CD4-positive, alpha-beta T cell treated with Interferon gamma for 1 hour (primary cell): ENCODE measurements at places on chromosomes 3 and 15.

GRCh38 chr3:66444146-66444644, 56.6 kb downstream of the LRIG1 start:
- DNase-seq, result no peak

DNA sequence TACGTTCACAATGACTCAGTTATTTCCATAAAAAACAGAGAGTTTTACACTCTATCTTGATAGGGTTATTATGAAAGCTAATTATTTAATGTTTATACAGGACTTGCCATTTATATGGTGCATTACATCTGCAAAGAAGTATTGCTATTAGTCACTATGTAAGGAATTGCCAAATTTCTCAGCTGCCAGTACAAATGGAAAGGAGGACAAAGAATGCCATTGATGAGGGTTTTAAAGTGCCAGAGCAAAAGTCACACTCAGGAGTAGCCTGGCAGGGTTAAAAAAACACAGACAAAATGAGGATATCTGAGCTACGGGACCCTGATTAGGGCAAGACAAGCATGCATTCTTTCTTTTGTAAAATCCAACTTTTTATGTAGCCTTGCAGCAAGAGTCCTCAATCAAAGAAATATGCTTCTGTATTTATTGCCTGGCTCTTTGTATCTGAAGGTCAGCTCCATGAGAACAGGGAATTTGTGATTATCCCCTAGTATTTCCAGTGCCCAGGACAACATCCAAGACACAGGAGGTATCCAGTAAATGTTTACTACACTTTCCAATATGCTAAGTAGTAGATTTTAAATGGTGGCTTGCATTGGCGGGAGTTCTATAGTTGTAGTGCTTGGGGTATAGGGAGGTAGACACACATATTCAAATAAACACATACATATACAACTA, 1013.6 kb downstream of the ROBO1 start:
- no peak for DNase-seq

DNA sequence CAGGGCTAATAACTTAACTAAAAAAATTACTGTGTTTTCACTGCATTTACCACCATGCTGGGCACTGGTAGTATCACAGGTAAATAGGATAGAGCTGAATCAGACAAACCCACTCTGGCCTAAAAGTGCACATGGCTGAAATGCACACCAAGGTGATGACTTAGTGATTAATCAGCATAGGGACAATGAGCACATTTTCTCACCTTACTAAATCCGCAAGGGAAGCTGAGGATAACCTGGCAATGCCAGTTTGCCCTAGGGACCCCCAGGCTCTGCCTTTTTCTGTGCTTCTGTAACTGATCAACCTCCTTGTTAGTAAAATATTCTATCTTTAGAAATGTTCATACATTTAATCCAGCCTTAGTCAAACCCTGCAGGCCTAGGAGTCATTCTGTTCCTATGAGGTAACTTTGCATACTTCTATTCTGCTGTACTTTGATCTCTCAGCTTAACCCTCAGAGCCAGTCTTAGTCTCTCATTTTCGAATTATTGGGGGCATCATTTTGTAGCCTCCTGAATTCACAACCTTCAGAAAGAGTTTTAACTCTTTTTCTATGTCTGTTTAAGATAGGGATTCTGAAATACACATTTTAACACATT, 562.9 kb upstream of the KCNMB2 start:
- no peak for DNase-seq

GRCh38 chr3:132660811-132661070, 612 bp downstream of the UBA5 start:
- no peak for DNase-seq

- no peak for DNase-seq
Observed at GRCh38 chr15:57892181-57892580, 173.3 kb downstream of the ALDH1A2 start.

- DNase-seq, result no peak
Observed at GRCh38 chr3:108822123-108822897, at the start of gene TRAT1. TSS of gene TRAT1 (plus strand) at chr3:108822786. CDS start at chr3:108822928, 142 bp downstream.

- DNase-seq, result peak; percentile 71
Observed at GRCh38 chr15:67175643-67176071, 78.8 kb downstream of the AAGAB start.

DNA sequence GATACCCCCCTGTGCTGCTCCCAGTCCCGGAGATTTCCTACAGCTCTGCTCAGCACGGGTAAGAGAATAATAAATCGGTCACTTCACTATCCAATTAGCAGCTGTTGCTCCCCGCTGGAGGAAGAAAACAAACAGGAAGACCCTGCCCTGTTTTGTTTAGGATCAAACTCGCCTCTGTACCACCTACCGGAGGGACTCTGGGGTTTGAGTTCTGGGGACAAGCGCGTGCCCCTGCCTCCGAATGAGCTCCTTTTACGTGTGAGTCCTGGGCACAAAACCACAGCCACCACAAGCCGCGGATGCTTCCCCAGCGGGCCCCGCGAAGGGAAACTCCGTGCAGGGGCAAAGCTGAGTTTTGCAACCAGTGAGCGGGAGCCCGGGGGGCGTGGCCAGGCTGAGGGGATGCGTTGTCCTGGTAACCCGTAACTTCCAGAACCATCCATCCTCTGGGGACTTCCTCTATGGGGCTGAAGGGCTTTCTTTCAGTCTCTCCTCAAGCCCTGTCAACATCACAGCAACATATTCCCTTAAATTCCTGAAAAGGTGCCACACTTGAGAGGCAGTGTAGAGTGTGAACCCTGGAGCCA, 315.7 kb upstream of the PROK2 start:
- DNase-seq, result peak; percentile 96

- no peak for DNase-seq
Observed at GRCh38 chr3:77699125-77699691, 659.3 kb downstream of the ROBO2 start.

DNA sequence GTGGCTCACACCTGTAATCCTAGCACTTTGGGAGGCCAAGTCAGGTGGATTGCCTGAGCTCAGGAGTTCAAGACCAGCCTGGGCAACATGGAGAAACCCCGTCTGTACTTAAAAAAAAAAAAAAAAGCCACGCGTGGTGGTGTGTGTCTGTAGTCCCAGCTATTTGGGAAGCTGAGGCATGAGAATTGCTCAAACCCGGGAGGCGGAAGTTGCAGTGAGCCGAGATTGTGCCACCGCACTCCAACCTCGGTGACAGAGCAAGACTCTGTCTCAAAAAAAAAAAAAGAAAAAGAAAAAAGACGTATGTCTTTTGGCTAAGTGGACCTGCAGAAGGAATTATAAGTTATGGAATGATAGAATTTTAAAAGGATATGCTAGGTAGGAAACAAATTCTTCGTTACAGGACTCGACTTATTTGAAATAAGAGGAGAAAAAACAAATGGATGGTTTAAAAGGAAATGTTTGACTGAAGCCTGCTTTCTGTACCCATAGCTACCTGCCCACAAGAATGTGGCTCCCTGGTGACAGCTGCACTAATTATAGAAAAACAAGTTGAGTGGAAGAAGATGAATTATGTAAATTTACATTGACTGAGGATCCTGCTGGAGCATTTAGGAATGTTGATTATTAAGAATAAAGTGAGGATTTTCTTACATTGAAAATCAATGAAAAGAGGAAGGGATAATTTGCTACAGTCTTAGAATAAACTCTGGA, 36.0 kb upstream of the SKIL start:
- no peak for DNase-seq

DNA sequence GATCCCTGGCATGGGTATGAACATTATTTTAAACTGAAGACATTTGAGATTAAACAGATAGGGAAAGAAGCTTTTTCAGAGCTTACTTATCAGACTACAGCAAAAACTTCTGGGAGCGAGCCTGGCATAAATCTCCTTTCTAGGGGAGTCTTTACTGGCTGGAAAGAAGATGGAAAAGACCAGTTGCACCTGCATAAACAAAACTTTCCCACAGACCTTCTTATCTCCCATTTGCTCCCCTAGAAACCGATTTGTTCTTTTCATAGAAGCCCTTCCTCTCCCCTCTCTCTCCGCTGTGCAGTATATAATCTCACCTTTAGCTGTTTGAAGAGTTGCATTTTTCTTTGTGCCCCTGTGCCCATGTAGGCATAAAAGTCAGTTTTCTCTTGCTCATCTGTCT, 93.2 kb downstream of the CHRNA7 start:
- DNase-seq, result no peak

- DNase-seq, result no peak
Observed at GRCh38 chr3:16060358-16060852, 114.1 kb upstream of the GALNT15 start.

DNA sequence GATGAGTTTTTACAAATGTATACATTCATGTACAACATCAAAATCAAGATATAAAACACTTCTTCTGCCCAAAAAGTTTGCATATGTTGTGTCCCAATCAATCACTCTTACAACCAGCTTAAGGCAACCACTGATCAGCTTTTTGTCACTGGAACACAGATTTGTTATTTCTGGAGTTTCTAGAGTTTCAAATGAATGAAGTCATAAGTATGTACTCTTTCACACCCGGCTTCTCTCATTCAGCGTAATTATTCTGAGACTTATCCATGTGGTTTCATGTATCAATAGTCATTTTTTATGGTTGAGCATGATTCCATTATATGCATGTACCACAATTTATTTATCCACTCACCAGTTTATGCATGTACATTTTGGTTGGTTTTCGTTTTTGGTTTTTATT, 53.0 kb upstream of the CORO2B start:
- DNase-seq, result no peak

DNA sequence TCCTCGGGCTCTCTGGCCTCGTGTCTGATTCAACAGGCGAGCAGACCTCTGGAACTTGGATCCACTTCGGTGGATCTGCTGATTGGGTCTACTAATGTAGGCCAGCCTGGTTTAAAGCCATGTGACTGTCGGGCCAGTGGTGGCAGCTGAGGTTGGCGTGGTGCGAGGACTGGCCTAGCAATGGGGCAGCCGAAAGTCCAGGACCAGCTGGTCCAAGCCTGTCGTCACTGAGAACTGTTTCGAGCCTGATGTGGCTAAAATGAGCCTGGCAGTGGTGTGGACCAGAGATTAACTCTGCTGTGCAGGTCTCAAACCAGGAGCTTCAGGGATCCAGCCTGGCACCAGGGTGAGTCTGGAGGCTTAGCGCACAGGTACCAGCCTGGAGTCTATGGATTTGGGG, 56.4 kb upstream of the ROBO1 start:
- no peak for DNase-seq

- DNase-seq, result no peak
Observed at GRCh38 chr3:62238003-62238402, 135.3 kb downstream of the FEZF2 start.

GRCh38 chr3:136994772-136995516, 37.2 kb downstream of the IL20RB start:
- no peak for DNase-seq

DNA sequence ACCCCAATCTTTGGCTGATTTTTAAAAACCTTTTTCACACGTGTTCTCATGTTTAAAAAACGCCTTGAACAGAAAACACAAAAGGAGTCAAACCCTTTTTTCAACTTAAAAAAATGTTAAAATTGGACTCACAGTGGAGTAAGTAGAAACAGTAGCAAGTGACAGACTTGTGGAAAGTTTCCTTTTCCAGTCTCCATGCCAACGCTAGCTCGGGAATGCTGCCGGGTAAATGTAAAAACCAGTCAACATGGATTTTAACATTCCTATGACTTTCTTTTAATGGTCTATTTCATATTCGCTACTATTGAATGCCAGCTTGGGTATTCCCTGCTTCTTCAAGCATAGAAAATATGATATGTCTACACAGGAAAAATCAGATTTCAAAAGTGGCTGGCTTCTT, 1.6 kb upstream of the PROK2 start:
- no peak for DNase-seq

DNA sequence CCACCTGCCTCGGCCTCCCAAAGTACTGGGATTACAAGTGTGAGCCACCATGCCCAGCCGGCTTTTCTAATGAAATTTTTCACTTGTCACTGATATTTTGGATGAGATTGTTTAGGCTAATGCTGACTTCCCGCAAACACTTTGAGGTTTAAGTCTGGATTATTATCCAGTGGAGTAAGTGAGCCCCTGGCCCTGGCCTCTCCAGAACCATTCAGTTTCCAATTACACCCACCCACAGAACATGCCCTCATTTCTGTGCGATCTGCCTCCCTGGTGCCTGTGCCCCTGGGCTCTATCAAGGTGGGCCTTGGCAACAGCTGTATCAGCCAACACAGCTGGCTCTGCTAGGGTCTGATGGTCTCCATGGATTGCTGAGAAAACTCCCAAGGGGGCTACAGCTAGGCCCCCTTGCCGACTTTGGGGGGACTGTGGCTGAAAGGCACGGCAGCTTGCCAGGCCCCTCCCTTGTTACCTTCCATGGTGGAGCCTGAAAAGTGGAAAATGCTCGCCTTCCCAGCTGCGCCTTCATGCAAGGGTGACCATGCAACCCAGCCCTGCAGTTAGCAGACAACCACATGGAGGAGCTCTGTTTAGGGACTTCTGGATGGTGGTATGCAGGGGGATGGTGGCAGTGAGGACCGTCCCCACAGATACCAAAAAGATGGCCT, 288.9 kb downstream of the FAM43A start:
- DNase-seq, result no peak

- DNase-seq, result no peak
Observed at GRCh38 chr3:143421556-143421955, 302.0 kb downstream of the CHST2 start.

- no peak for DNase-seq
Observed at GRCh38 chr3:44280631-44281030, 38.9 kb downstream of the TOPAZ1 start.

GRCh38 chr3:52721002-52721729, 15.3 kb downstream of the SPCS1 start:
- DNase-seq, result peak; percentile 7

GRCh38 chr3:183330881-183331280, 77.8 kb downstream of the B3GNT5 start:
- DNase-seq, result no peak

DNA sequence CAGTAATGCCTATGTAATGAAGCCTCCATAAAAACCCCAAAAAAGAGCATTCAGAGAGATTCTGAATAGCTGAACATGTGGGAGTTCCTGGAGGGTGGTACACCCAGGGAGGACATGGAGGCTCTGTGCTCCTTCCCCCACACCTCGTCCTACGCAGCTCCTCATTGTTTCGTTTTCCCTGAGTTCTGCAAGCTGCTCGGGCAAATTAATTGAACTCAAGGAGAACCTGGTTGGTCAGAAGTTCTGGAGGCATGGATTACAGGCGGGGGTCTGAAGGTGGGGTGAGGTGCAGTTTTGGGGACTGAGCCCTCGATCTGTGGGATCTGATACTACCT, 142.2 kb downstream of the MYO9A start:
- DNase-seq, result no peak
